Activated CD8-positive, alpha-beta T cell treated with anti-CD3 and anti-CD28 coated beads, Interleukin-2, amount 10 ng/mL, durations not matched to agents 7 days and 5 days (primary cell): ENCODE measurements at places on chromosomes 11 and 22. TPM values are rescaled to one million over a fixed set of nuclear protein-coding genes. Genes with fewer than 3 reads are reported as not detected.
A peak's percentile ranks its signal among the peaks of the same experiment; 100 is the strongest.

DNA sequence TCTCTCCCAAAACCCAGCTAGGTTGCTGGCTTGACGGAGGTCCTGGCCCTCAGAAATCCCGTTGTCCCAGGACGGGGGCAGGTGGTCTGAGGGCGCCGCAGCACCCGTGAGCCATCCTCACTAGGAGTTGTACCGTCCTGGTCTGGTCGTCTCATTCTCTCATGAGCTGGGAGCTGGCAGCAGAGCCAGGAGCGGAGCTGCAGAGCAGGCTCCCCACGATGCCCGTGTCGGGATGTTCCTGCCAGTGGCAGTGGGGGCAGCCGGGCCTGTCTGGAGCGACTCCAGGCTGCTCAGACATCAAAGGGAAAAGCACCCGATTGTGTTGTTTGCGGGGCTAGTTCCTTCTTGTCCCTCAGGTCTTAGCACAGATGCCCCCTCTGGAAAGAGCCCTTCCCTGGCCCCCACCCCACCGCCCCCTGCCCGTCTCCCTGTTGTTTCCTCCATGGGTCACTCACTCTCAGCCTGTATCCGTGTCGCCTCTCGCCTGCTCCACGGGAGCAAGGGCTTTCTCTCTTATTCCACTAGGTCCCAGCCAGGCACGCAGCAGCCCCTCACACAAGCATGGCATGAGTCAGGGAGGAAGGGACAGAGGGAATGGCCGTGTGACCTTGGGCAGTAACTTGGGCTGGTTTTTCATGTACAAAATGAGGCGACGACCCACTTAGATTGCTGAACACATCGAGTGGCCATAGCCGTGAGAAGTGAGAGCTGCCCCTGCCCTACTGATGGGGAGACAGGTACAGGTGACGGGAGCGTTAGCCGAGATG is 23.2 kb upstream of the MGAT3 start:
- no peak overlapping the region for H3K27ac ChIP-seq
- H3K36me3 ChIP-seq: peaks cover 2% of the 10 kb centered on the region
- H3K4me1 ChIP-seq: peaks cover 18% of the 10 kb centered on the region
- H3K27me3 ChIP-seq: no peaks in the 10 kb centered on the region
- no peak overlapping the region for H3K4me3 ChIP-seq

DNA sequence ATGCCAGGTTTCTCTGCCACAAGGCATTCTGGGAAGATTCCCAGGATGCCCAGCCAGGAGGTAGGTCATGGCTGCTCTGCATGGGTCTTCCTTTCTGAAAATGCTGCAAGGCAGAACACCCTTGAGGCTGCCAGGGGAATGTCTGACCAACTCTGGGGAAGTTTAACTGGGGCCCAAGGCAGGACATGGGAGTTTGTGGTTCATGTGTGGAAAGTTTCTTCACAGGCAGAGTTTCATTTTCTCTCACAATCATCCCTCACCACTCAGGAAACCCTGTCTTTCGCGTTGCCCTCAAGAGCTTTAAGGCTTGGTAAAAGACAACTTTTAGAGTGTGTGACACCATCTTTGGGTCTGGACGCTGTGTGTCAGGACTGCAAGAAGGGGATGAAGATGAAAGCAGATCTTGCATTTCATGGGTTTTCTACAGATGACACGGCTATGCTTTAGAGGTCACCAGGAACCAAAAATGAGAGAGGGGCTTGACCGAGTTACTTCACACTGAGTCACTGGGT is 133.5 kb downstream of the CD44 start:
- peaks cover 24% of the 10 kb centered on the region for H3K36me3 ChIP-seq
- H3K4me3 ChIP-seq: peak overlapping the region; percentile 52
- peaks cover 62% of the 10 kb centered on the region for H3K4me1 ChIP-seq
- H3K27ac ChIP-seq: peak overlapping the region; percentile 89
- peak; percentile 71 for DNase-seq

DNA sequence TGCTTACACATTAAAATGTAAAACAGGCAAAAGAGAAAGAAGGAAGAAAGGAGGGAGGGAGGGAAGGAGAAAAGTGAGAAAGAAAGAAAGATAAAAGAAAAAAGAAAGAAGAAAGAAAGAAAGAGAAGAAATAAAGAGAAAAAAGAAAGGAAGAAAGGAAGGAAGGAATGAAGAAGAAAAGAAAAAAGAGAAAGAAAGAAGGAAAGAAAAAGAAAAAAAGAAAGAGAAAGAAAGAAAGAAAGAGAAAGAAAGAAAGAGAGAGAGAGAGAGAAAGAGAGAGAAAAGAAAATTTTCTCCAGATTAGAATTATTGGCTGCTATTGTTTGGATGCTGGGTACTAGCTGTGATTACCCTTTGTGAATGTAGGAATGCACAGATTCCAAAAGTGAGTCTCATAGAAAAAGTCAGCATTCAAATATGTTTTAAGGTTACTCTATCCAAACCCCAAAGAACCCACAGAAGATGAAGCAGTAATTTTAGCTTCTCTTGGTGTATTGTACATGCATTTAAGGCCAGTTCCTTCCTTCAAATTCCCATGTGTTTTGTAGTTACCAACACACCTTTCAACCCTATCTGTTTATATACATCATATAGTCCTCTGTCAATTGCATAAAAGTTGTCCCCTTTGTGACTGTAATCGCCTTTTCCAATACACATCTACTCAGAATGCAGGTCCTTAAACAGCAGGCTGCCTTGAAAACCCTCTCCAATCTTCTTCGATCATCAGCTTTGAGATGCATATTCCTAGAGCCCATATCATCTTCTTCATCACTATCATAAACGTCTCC is 789 bp upstream of the FAM111A start:
- no peak for DNase-seq
- peak overlapping the region; percentile 97 for H3K27ac ChIP-seq
- peak overlapping the region; percentile 97 for H3K4me3 ChIP-seq

DNA sequence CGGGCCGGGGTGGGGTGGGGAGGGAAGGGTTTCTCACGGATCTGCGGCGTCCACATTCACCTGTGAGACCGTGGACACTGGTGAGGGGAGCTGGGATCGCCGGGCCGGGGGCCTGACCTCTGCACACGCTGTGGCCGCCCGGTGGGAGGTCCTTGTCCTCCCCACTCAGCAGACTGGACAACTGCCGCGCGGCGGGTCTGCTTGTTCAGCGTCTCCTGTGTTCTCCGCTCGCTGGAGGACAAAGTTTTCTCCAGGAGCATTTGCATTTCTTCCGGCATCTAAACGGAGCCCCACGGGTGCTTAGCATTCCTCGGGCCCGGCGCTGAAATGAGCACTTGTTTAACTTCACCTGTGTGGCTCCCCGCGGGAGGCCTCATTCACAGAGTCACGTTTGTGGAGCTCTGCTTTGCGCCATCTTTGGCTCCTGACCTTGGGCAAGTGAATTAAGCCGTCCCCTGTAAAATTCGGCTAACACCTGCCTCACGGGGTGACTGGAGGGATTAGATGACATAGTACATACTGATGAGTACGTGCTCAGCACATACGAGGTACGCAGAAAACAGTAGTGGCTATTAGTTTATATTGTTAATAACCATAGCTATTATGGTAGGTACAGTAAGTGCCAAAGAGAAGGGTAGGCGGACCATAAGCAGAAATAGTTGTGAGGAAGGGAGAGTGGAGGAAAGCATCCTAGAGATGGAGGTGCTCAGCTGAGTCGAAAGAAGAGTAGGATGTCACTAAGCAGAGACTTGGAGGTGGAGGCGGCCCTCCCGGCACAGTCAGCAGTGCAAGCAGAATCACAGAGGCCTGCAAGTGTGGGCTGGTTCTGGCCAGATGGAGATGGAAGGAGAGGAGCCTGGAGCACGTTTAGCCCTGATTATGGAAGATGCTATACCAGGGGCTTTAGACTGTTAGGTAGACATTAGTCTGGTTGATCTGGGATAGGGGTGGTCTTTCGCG is 885 bp downstream of the TRMU start:
- H3K4me3 ChIP-seq: peak overlapping the region; percentile 95
- peaks cover 64% of the 10 kb centered on the region for H3K36me3 ChIP-seq
- H3K4me1 ChIP-seq: peaks cover 21% of the 10 kb centered on the region

DNA sequence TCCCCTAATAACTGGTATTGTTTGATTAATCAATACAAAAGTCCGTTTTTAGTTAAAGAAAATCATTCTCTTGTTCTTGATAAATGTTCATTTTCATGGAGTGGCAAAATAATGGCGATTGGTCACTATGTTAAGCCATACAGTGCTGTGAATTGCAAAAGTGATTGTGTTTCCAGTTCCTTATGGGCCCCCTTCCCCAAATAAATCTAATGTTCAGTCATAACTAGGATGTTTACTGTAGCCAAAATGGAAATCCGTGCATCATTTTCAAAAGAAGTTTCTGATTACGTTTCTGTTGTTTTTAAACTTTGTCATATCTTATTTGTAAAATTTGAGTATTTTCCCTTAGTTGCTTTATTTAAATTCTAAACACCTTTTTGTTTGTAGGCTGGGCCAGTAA is 845 bp downstream of the RBM7 start:
- H3K27me3 ChIP-seq: no peaks in the 10 kb centered on the region
- peaks cover 48% of the 10 kb centered on the region for H3K4me1 ChIP-seq
- peak overlapping the region; percentile 99 for H3K27ac ChIP-seq

DNA sequence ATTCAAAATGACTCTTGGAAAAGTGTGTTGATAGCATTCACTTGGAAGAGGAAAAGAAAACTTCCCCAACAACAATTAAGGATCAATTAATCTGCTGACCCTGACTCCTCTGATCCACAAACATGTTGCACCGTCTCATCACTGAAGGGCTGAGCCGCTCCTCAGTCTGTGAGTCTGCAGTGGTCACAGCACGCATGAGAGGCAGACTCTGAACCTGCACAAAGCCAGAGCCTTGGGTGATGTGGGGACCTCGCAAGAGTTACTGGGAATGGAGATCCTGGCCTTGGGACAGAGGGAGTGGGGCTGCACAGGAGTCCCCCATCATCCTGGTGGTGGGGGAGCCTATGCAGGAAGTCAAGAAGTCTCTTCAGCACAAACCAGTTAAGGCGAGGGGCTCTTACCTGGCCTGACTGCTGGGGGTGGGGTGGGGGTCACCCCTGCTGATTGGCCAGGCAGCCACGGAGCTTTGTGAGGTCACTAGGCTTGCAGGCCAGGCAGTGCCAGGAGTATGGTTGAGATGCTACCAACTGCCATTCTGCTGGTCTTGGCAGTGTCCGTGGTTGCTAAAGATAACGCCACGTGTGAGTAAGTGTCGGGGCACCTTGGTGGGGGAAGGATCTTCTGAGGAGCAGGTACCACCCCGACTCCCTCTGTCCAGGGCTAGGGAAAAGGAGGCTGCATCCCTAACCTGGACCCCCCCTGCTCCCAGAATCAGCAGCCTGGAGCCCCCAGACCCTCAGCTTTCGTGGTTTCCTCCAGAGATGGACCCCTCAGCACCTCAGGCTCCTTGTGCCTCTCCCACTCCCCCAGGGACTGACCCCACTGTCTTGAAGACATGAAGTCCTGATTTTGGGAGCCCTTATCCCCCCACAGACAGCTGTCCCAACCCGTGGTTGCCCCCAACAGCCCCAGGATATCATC is at the start of gene ACR:
Gene ACR, plus strand, starts transcription at position 477 of the 921 bp plus-strand sequence. Its CDS starts 32 bp downstream, at position 509.
- H3K27ac ChIP-seq: no peak within 1 kb of the TSS
- H3K4me3 ChIP-seq: no peak within 1 kb of the TSS
- H3K36me3 ChIP-seq: no peaks in the 10 kb centered on the region
- no peak for DNase-seq
- no peaks in the 10 kb centered on the region for H3K4me1 ChIP-seq
- no peaks in the 10 kb centered on the region for H3K27me3 ChIP-seq

GRCh38 chr11:96045622-96046456 is 121.9 kb upstream of the MTMR2 start:
- DNase-seq: no peak
- H3K27ac ChIP-seq: no peak overlapping the region
- H3K27me3 ChIP-seq: no peaks in the 10 kb centered on the region
- H3K4me3 ChIP-seq: no peak overlapping the region
- H3K36me3 ChIP-seq: peaks cover 18% of the 10 kb centered on the region

- H3K4me1 ChIP-seq: no peaks in the 10 kb centered on the region
- no peaks in the 10 kb centered on the region for H3K27me3 ChIP-seq
- no peak overlapping the region for H3K27ac ChIP-seq
- DNase-seq: no peak
These were observed 113.6 kb upstream of the MTNR1B start for GRCh38 chr11:92855607-92856405.

HTR3A gene
- total RNA-seq: not detected

RAG2 gene
- total RNA-seq: not detected

SCGB2A2 gene
- not detected for total RNA-seq
